Activated CD8-positive, alpha-beta memory T cell treated with anti-CD3 and anti-CD28 coated beads for 24 hours (primary cell): ENCODE measurements at places on chromosomes 13 and 19.

GRCh38 chr19:4083677-4084546 lies 17.2 kb upstream of the ZBTB7A start:
- peak; percentile 72 for DNase-seq

- DNase-seq = no peak
Observed at GRCh38 chr19:11168568-11168967, 13.0 kb upstream of the SPC24 start.

- peak; percentile 82 for DNase-seq
Observed at GRCh38 chr19:49896863-49897621, at the start of gene IL4I1. Gene IL4I1, minus strand, starts transcription at chr19:49896887. Its CDS starts 727 bp downstream, at chr19:49896160.

DNA sequence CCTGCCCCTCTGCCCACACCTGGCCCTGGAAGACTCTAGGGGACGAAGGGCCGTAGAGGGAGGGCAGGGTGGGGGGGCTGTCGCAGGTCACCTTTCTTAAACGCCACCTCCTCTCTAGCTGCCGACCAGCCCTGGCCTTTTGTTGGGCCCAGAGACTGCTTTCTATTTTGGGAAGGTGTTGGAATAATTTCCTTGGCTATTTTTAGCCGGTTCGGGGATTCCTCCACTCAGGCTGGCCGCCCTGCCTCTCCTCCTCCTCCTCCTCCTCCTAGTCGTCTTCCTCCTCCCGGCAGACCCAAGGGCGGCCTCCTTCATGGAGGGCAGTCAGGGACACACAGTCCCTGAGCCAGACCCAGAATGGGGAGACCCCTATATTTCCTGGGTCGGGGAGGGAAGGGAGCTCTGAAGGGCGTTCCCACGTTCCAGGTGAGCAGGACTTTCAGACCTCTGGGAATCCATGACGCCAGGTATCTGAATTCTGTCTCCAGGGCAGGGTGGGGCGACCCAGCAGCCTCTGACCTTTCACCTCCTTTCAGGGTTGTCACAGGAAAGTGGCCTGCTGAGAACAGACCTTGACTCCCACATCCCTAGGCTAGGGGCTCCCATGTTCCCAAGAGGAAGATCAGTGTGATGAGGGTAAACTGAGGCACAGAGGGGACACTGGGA lies 19.9 kb downstream of the GADD45B start:
- DNase-seq = no peak

DNA sequence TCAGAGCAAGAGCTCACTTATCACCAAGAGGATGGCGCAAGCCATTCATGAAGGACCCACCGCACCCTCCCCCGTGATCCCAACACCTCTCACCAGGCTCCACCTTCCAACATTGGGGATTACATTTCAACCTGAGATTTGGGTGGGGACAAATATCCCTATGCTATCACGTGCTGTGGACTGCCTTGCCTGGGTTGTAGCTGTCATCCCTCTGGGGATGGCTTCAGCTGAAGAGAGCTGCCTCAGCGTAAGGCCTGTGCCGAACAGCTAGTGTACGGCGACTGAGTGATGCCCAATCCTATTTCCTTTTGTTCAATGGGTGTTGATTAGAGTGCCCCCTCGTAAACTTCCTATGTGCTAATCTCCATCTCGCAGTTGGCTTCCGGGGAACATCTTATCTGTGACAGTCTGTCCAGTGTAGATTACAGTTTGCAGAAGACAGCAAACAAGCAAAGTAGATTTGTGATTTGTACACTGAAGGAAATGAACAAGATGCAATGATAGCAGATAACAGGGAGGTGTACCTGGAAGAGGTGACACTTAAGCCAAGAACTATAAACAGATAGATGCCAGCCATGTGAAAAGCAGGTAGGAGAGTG lies 11.8 kb upstream of the RCBTB1 start:
- DNase-seq = no peak

DNA sequence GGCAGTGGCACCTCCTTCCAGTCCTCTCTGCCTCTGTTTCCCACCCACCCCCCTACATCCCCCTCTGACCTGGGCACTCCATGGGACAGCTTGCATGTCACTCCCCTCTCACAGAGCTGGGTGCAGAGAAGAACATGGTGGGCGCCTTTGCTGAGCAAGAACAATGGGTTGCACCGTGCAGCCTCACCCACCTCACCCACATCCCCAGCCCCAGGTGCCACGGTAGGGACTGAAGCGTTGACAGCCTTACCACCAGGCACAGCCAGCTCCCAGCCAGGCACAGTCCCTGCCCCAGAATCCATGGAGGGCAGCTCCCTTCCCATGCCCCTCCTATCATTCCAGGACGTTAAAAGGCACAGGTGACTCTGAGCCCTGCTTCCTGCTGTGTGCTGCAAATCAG lies 93.1 kb upstream of the VSTM2B start:
- no peak for DNase-seq

DNA sequence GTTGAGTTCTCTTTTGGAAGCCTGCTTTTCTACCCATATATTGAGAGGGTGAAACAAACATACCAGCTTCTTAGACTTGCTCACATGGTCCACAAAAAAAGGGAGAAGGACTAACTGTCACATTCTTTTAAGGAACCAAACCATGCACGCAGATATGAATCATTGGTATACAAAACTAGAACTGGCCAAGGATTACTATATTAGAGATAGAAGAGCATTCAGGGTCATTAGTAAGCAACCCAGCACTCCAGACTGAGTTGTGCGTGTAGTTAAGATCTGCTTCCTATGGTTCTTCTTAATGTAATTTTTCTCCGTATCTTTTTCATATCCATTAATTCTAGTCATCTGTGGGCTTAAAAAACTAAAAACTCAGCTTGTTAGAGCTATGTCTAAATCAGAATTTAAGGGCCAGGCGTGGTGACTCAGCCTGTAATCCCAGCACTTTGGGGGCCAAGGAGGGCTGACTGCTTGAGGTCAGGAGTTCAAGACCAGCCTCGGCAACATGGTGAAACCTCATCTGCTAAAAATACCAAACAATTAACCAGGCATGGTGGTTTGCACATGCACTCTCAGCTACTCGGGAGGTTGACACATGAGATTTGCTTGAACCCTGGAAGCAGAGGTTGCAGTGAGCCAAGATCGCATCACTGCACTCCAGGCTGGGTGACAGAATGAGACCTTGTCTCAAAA lies 19.6 kb downstream of the ALG5 start:
- DNase-seq = no peak

GRCh38 chr13:28318496-28318895 lies 176.4 kb downstream of the FLT1 start:
- no peak for DNase-seq

DNA sequence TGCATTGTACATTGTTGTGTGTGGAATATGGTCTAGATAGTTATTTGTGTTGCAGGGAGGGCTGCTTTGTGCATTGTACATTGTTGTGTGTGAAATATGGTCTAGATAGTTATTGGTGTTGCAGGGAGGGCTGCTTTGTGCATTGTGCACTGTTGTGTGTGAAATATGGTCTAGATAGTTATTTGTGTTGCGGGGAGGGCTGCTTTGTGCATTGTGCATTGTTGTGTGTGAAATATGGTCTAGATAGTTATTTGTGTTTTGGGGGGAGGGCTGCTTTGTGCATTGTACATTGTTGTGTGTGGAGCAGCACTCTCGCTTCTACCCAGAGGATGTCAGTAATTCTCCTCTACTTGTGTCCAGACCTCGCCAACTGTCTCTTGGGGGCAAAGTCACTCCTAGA lies 36.3 kb upstream of the ZNF835 start:
- no peak for DNase-seq

GRCh38 chr13:50732712-50733111 lies 110.8 kb downstream of the DLEU7 start:
- DNase-seq = no peak

- DNase-seq = no peak
Observed at GRCh38 chr13:95784161-95784899, 107.4 kb downstream of the DNAJC3 start.

GRCh38 chr19:18225355-18225701 lies 910 bp downstream of the PDE4C start:
- DNase-seq = no peak

GRCh38 chr19:6663236-6664201 lies 6.4 kb downstream of the TNFSF14 start:
- peak; percentile 80 for DNase-seq

- DNase-seq = no peak
Observed at GRCh38 chr19:39449116-39449797, 3.9 kb downstream of the SUPT5H start.

DNA sequence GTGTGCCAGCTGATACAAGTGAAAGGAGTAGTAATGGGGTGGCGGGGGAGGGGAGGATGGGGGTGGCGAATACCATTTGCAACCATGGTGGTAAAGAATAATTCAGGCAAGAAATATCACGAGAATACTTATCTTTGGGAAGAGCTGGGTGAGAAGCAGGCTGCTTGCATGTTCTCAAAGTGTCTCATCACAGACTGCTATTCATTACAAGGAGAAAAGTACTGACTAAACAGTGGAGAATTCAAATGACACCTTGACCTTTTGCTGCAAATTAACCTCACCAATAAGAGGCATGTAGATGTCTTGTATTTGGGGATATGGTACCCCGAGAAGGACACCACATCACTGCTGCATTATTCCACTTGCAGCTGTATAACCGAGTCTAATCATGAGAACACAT lies 585.7 kb upstream of the GPC6 start:
- DNase-seq = no peak

- DNase-seq = no peak
Observed at GRCh38 chr13:70835371-70835770, 727.1 kb upstream of the KLHL1 start.

- no peak for DNase-seq
Observed at GRCh38 chr13:24276861-24277260, 32.5 kb upstream of the C1QTNF9 start.

GRCh38 chr19:7515645-7516151 lies at the start of gene ZNF358:
Gene ZNF358, plus strand, starts transcription at chr19:7516103. Its CDS starts 3,140 bp downstream, at chr19:7519243.
- peak; percentile 77 for DNase-seq
